M059J (cell line): ENCODE measurements at places on chromosomes 7 and 10.

DNA sequence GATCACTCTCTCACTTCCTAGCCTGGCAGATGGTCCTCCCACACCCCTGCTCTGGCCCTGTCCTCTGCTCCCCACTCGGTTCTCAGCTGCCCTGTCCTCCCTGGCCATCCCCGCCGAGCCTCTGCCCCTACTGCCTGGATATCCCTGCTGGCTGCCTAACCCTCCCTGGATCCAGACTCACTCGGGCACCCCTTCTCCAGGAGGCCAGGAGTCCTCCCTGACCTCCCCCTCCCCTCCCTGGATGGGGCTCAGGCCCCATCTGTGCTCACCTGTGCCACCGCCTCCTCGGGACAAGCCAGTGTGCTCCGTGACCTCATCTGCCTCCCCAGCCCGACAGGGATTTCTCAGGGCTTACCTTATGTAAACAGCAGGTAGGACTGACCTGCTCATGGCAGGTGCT lies 406.1 kb downstream of the TCERG1L start:
- no peak for DNase-seq

DNA sequence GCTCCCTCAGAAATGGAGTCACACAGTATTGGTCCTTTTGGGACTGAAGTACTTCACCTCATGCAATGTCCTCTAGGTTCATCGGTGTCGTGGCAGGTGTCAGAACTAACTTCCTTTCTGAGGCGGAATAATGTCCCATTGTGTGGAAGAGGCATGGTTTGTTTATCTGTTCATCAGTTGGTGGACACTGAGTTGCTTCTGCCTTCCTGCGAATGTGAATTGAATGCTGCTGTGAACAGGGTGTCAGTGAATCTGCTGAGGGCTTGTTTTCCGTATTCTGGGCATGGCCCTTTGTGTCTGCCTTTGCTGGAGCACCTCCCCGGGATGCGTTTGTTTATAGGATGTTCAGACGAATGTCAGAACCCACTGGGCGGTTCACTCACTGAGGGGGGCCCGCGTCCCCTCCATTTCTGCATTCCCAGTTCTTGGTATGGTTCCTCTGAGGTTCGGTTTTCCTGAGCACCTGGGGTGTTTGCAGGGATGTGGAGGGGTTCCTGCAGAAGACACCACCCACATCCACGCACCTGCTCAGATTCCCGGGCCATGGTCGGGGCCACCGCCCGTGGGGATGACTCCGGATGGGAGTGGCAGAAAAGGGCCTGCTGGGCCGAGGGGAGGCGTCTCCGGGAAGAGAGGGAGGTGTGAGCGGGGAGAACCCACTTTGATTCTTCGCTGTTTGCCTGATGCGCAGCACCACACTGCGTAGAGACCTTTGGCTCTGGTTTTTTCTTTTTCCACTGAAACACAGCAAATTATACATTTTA lies 33.1 kb downstream of the CHST12 start:
- DNase-seq, result no peak

DNA sequence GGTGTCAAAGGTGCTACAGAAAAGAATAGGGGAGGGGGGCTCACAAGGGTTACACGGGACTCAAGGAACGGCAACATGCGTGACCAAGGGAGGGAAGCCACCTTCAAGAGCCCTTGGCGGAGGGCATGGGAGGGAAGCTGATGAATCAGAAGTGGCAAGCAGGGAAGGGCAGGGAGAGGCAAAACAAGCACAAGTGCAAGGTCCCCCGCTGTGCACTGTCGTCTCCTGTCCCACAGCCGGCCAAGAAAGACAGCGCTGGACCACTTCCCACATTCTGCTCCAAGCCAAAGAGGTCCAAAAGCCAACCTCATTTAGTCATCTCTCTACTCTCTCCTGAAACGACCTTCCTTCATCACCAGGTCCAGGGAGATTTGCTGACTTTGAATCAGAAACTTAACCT lies 102.7 kb downstream of the CALN1 start:
- DNase-seq, result no peak

DNA sequence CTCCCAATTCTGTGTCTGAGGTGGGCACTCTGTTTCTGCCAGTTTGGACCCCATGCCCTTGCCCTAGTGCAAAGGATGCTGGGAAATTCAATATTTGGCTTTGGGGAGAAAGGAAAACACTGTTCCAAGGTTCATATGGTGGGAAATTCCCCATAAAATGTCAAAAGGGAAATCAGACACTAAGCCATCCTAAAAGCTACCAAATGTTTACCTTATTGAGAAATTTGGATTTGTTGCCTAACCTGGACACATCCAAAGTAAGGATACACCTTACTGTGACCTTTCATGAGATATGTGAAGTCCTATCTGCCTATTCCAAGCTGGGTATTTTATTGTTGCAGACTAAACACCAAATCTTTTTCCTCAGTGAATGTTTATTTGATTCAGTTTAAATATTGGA lies 109.1 kb downstream of the CYP26A1 start:
- DNase-seq, result no peak

DNA sequence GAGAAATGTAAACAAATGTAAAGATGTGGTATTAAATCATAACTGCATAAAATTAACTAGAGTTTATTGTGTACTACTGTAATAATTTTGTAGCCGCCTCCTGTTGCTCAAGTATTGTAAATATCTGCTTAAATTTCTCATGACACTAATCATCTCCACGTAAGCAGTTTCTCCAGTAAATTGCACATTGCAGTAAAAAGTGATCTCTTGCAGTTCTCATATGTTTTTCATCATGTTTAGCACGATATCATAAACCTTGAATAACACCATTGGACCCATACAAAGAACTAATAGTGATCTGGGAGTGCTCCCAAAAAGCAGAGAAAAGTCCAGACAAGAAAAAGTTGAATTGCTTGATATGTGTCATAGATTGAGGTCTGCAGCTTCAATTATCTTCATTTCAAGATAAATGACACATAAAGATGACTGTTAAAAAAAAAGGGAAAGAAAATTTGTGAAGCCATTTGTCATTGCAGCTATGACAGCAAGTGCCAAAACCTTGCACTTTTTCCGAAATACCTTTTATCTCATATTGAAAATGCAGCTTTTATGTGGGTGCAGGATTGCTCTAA lies 15.3 kb downstream of the LIPA start:
- no peak for DNase-seq

DNA sequence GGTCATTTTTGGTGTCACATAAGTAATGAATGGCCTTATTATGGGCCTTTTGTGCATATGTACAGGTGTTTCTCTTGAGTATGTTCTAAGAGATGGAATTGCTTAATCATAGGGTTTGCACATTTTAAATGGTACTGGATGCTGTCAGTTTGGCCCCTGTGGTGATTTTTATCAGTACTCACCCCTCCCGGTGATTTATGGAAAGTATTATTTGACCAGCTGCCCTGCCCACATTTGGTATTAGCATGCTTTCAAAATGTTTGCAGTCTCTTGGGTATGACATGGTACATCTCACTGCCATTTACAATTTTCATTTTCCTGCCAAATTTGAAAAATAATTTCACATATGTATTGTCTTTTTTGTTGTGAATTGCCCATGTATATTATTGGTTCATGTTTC lies 427.7 kb downstream of the LRMDA start:
- no peak for DNase-seq

DNA sequence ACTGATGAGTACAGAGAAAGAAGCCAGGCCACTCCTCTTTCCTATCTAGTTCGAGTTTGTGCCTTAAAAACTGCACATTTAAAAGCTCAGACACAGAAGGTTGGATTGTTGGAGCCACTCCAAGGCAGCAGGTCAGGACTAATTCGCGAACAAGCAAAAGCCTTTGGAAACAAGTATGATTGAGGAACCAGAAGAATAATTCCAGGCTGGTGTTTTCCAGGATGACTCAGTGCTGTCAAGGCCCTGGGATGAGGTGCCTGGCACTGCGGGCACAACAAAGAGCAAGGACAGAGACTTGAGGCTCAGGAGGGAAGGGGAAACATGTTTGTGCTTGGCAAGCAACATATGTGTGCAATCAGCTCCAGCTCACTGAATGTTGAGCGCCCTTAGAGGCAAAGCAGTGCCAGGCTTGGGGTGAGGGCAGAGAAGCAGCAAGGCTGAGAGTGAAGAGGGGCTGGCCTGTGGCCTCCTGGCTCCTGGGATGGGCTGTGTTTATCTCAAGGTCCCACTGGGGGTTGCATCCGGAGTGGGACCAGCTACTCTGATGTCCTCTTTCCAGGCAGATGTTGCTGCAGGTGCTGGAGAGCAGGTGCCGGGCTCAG lies 44.1 kb downstream of the VSTM4 start:
- DNase-seq, result peak; percentile 4

- no peak for DNase-seq
These were observed 11.4 kb downstream of the ZNF488 start for GRCh38 chr10:47372726-47373125.
